ENCODE measurements at places on chromosomes 1 and 21.

GRCh38 chr1:9589719-9590157 lies 1.0 kb downstream of the TMEM201 start:
- no peak for DNase-seq

DNA sequence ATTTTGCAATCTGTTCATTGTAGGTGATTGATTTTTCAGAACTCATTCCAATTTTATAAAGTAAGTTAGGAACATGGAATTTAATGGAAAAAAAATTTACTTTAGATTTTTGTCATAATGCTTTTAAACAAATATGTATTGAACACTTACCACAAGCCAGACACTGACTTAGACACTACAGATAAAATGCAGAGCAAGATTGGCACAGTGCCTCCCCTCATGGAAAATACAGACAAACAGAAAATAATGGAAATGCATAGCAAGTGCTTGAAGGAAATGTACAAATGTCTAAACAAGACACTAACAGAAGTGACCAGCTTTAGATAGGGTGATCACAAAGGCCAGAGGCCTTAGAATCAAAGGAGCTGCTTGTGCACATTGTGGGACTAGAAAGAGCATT lies 260.5 kb upstream of the ADGRL2 start:
- DNase-seq, result no peak

GRCh38 chr21:34695434-34695833 lies 26.6 kb downstream of the CLIC6 start:
- DNase-seq, result no peak

DNA sequence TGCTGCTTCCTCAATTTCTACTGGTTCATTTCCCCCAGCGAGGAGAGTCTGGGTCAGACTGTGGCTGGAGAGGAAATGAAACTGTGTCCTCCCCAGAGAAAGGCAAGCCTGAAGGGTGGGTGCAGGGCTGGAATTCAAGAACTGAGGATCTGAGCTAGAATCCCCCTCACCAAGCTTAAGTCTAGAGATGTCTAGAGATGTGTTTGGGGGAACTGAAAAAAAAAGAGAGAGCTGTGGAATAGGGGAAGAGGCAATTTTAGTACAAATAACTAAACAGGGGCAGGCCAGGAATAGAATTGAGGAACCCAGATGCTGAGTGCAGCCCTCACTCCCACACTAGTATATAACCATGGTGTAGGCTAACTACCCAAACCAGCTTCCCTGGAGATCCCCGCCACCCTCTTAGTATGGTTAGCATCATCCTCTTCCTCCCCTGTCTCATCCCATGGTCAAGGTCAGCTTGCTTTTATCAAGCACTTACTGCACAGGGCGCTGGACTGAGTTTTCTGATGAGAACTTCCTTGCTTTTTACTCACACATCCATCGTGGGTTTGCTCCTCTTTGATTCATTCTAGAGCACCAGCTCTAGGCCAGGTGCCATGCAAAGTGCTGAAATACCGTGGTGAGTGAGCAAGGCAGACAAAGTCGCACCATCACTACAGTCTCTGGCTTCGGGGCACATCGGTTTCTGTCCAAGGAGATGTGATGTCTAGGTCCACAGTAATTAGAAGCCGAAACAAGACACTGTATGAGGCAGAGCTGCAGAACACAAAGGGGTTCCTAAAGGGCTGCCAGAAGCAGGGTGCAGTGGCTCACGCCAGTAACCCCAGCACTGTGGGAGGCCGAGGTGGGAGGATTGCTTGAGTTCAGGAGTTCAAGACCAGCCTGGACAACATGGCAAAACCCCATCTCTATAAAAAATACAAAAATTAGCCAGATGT lies 112.9 kb upstream of the IPO9 start:
- no peak for DNase-seq

DNA sequence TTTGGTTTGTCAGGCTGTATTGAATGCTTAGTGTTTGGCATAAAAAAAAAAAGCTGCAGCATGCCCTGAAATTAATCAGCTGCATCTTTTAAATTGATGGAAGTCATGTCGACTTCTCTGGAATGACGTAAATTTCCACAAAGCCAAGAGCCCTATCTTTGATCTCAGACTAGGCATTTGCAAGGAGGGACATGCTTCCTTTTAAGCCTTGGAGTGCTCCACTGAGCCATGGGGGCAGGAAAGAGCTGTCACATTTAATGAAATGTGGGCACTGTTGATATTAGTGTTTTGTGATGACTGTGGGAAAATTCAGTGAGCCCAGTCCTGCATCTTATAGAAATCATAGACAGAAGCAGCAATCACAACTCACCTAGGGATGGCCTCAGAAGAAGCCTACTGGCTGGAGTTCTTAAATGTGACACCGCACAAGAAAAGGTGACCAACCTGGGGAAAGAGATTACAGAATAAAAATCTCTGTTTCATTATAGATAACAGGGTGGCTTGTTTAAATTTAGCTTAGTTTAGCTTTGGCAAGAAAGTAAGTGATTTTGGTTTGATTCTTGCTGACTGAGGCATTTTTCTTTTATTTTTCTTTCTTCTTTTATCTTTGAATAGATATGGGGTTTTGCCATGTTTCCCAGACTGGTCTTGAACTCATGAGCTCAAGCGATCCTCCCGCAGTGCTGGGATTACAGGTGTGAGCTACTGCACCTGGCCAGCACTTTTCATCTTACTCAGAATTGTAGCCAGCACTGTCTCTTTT lies 188.2 kb downstream of the HHAT start:
- no peak for DNase-seq

Data from stromal cell of bone marrow (primary cell).